CD4-positive, alpha-beta T cell treated with Interleukin-21 for 1 hour (primary cell): ENCODE measurements at places on chromosomes 3 and 15.

- DNase-seq, result no peak
Observed at GRCh38 chr3:72176537-72177041, 391.6 kb upstream of the PROK2 start.

DNA sequence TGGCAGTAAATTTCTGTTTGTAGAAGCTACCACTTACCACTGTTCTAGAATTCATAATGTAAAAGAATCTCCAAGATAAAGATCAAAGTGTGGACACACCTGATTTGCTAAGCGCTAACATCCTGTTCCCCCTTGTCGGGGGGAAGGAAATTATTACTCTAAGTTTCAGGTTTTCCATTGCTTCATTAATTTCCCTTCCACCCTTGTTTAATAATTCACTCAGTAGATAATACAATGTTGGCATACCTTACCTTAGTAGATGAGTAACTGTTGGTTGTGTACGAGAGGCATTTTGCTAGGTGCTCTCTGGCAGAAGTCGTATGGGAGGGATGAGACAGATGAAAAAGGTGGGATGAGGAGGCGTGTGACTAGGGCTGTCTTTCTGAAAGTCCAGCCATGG is 641.2 kb upstream of the ARRDC4 start:
- DNase-seq, result no peak

GRCh38 chr3:13787533-13788132 is 92.2 kb downstream of the WNT7A start:
- no peak for DNase-seq

DNA sequence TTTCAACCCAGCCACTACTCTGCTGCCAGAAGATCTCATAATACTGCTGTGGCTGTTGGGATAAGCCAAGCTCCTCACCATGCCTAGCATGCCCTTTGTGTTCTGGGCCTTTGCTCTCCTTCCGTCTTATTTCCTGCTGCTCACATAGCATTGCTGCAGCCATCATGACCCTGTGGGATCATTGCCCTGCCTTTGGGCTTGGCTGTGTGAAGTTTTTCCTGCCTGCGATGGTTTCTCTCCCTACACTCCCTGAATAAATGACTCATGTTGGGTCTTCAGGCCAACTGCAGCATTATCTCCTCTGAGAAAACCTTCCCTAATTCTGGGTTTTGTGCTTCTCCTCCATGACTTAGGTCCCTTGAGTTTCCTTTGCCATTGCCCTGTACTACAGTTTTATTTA is 20.8 kb upstream of the TRA2B start:
- DNase-seq, result no peak

GRCh38 chr3:55923626-55924025 is 436.5 kb upstream of the WNT5A start:
- DNase-seq, result no peak

GRCh38 chr3:58989163-58989562 is 60.7 kb downstream of the CFAP20DC start:
- DNase-seq, result no peak

- no peak for DNase-seq
Observed at GRCh38 chr3:34727700-34728099, 911.6 kb upstream of the ARPP21 start.

GRCh38 chr3:129277829-129278271 is 820 bp upstream of the HMCES start:
- DNase-seq, result no peak

DNA sequence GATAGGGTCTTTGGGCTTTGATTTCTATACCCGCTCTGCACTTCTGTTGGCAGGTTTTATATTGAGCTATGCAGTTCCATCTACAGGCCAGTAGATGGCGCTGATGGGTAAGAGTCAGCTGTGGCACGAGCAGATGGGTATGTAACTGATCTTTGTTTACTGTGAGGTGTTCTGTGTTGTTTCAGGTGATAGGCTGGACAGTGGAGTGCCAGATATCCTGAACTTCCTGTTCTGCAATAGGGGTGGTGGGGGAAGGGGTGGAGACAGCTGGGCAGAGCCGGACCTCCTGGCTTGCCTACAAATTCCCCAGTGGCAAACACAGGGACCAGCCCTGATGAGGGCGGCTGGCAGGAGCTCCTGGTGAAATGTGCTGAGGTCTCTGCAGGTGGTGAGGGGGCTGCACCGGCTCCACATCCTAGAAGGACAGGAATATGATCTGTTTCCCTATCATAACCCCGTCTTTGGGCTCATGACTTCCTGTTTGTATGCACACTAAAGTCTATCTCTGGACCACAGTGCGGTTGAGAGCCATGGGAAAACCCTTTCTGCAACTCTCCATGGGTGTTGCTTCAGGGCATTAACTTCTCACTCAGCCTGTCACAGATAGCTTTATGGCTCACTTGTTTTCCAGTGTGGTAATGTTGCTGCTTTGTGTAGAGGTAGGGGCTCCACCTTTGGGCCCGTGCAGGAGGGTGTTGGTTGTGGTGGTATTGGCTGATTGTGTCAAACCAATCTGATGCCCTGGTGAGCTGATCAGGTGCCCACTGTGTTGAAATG is 13.4 kb upstream of the FAM98B start:
- peak; percentile 67 for DNase-seq

DNA sequence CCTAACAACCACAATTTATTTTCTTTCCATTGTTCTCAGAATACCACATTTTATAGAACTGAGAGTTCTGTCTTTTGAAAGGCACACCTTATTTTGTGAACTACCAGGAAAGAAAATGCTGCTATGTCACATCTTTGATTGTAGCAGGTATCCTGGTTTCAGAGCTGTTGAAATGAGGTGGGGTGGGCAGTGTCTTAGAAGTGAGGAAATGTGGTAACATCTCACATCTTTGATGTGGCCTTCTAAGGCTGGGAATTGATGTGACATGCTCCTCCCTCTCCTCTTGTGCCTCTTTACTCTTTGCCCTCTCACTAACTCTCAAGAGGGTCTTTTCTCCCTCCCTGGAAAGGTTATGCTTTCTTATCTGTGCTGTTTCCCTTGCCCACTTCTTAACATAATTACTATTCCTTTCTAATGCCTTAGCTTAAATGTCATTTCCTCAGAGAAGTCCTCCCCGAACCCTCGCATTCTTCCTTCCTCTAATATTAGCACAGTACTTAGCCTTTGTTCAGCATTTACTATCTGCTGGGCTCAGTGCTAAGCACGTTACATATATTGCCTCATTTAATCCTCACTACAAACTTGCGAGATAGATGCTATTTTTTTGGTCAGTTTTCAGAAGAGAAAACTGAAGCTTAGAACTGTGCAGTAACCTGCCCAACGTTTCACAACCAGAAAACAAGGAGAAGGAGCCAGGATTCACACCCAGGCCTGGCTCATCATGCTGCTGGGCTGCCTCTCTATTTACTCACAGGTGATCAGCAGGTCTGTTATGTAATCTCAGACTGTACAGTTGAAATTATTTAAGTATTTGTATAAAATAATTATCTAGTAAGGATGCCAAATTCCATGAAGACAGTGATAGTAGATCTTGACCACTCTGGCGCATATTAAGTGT is 24.0 kb upstream of the SPTSSB start:
- peak; percentile 57 for DNase-seq

DNA sequence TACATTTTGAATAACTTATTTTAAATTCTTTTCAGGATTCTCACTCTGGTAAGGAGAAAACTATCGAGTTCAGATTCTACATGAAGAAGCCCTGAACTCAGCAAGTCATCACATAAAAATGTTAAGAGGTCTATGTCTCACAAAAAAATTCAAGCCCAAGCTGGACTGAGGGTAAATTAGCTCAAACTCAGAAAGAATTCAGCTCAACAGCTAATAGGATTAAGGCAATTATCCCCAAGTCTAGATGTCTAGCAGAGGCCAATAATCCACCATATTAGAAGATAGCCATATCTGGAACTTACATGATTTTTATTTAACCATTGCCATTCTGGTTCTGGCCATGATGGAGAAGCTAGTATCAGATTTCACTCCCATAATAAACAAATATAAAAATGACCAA is 909.7 kb downstream of the PLOD2 start:
- no peak for DNase-seq

DNA sequence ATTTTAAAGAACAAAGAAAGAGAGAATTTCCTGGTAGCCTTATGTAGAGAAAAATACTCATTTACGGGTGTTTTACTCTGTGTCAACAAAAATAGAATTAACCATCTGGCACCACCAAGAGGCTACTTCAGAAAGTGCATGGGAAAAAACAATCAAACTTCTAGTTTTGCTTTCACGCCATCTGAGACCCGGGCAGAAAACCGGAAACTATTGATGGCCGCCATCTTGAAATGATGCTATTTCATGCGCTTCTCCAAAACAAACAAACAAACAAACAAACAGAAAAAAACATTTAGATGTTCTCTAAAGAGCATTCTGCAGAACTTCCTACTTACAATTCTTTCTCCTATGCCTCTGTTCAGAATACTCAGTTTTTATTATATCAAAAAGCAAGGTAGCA is 49.4 kb upstream of the SYNPR start:
- DNase-seq, result no peak
